Caco-2 (cell line): ENCODE measurements at places on chromosomes 2 and 18.

DNA sequence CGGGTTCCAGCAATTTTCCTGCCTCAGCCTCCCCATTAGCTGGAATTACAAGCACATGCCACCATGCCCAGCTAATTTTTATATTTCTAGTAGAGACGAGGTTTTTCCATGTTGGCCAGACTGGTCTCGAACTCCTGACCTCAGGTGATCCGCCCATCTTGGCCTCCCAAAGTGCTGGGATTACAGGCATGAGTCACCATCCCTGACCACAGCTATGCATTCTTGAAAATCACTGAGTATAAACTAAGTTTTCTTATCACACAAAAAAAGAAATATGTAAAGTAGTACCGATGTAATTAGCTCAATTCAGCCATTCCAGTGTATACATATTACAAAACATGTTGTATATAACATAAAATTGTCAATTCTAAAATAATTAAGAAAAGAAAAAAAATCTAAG, 232.7 kb downstream of the MBD2 start:
- DNase-seq: no peak

DNA sequence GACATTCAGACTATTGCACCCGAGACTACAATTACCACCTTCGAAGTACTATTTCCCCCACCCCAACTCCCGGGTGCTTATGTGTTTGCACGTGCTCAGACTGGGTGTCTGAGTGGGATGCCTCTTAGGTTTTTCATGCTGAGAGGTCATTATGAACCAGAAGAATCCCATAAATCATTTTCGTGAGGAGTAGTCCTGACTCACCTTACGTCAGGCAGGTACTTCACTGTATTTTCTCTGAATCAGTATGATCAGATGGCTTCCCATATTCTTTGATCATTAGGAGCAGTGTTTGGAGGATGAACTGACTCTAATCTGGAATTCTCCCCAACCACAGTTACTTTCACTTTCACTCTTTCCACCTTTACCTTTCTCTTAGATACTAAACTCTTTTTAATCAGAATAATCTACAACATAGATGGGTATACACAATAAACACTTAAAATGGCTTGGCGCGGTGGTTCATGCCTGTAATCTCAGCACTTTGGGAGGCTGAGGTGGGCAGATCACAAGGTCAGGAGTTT, 38.4 kb upstream of the STAT4 start:
- no peak for DNase-seq

GRCh38 chr2:113357071-113357470, 78.3 kb upstream of the PAX8 start:
- no peak for DNase-seq

GRCh38 chr2:12109363-12110017, 363.1 kb downstream of the LPIN1 start:
- no peak for DNase-seq

GRCh38 chr2:29450596-29451222, 335.5 kb downstream of the CLIP4 start:
- no peak for DNase-seq

DNA sequence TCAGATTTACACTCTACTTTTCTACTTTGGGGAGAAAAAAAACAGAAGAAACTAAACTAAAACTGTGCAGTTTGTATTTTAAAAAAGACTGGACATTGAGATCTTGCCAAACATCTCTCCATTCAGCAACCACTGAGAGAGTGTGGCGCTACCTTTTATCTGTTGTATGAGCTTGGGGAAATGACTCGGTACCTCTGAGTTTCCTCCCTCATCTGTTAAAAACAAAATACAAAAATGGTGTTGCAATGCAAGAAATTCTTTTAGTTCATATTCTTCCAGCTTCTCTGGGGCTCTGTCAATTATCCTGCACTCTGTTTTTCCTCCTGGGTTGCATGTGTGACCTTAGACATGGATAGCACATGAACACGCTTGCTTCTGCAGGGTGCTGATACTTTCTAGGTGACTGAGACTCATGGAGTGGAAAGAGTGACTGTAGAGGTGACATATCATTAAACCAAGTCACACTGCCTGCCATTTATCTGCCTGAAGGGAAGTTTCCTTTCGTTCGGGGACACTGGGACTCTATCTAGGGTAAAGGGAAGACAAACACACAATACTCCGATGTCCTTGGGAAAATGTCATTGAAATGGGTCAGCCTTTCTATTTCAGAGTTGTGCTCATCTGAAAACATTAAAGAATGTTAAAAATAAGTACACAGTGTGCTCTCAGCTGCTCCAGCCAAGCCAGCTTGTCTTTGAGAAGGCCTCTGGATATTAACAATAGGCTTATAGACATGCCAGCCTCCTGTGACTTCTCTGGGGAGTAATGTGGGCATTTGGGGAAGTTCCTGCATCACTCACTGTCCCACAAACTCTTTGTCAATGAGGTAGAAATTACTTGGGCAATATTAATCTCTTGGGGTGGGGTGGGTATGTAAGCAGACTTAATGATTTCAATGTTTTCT, 91.4 kb downstream of the TRIB2 start:
- no peak for DNase-seq

- DNase-seq: no peak
Measured at GRCh38 chr2:118097657-118098056, 9.4 kb downstream of the INSIG2 start.

DNA sequence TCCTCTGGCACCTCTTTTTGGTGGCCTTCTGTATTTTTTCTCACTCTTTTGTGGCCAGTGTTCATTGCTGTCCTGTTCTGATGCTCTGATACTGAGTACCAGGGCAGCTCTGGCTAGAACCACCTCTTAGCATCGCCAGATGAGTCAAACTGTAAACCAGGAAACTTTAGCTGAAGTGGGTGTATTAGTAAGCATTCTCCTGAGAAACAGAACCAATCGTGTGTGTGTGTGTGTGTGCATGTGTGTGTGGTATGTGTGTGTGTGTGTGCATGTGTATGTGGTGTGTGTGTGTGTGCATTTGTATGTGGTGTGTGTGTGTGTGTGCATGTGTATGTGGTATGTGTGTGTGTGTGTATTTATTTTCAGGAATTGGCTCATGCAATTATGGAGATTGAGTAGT, 166.3 kb upstream of the SKOR2 start:
- DNase-seq: no peak

GRCh38 chr2:10548626-10549025, 100.5 kb upstream of the ODC1 start:
- no peak for DNase-seq

DNA sequence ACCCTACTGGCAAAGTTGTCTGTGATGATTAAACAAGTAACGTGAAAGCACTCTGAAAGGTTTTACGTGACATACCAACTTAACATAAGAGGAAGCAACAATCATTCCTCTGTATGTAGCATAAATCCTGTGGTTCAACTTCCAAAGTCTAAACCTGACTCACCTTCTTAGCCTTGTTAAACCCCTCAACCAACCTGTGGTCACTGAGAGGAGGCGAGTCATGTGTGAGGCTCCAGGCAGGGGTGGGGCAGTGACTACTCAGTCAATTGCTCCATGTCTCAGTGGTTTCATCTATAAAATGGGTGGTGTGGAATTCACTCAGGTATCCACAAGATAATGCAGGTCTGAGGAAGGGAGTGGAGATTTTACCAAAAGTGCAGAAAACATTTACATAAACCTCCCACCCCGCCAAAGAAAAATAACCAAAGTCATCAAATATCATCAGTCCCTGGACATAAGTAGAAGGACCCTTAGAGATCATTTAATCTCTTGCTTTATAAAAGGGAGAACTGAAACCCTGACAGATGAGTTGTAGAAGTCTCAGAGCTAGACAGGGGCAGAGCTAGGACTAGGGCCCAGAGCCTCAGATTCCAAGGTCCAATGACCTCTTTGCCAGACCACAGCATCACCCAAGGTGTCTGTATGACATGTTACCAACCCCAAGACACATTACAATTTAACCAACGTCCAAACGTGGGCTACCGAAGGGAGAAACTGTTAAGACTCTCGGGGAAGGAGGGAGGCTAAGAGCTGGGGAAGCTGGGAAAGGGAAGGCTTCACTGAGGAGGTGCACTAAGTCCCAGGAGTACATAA, 3.7 kb upstream of the PCBP1 start:
- DNase-seq: peak; percentile 70

DNA sequence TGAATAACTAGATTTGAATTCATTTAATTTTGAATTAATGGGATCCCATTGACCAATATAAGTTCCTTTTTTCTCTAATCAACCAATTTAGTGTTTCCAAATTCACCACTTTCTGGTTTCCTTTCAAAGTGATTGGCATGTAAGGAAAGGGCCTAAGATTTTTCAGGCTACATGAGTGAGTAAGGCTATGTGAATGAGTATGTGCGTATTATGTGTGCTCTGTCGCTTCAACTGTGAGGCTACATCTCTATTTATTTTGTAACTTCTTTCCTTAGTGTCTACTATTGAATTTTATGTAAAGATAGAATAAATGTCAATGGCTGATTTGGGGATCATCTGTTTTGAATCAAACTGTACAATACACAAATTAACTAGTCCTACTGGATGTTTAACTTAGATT, 110.6 kb downstream of the ABCA12 start:
- DNase-seq: no peak

DNA sequence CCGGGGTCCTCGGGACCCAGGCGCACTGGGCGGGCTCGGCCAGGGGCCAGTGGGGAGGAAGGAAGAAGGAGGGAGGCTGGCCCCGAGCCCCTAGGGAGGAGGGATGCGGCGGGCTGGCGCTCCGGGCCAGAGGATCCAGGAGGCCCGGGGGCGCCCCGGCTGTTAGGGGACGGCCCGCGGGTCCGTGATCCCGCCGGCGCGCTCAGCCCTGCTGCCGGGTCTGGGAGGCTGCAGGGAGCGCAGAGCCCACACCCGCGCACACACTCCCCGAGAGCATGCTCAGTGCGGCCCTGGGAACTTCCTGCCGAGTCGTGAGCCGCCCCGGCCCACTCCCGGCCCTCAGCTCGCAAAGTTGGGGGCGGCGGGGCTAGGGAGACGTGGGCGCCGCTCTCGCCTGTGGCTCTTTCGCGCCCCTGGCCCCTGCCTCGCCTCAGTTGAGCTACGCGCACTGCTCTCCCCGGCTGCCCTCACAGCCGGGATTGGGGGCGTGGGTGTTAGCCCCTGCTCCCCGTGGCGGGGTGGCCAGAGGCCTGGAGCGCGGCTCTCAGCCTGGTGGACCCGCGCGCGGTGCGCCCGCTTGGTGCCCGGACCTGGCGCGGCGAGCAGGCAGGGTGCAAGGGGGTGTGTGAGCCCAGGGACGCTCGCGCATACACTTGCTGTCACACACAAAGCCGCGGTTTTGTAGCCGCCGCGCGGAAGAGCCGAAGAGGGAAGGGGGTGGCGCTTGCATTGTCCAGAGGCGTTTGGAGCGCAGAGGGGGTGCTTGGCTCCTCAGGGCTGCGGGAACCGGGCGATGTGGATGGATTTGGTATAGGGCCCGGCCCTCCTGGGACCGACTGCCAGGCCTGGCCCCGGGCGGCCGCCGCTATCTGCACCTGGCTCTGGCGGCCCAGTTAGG, 132.9 kb upstream of the MGAT5 start:
- no peak for DNase-seq

GRCh38 chr2:96916156-96916630, 46.3 kb upstream of the SEMA4C start:
- DNase-seq: no peak

- peak; percentile 18 for DNase-seq
Measured at GRCh38 chr2:55010149-55010591, 40.1 kb downstream of the RTN4 start.

- no peak for DNase-seq
Measured at GRCh38 chr2:239234191-239235175, 166.3 kb downstream of the HDAC4 start.

DNA sequence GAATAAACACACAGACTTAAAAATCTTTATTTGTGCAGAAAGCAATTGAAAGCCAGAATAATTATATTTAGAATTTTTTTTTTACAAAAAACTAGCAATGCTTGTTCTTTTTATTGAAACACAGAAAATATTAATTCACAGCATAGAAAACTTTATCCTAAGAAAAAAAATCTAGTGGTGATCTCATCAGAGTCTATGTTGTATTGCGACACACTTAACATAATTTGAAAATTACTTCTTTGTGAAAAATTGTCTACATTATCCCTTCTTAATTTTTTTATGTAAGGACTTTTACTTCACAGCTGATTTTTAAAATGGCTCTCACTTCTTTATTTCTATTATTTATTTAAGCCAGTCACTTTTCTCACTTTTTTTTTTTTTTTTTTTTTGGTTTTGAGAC, 103.4 kb downstream of the LDLRAD4 start:
- no peak for DNase-seq

GRCh38 chr2:240095556-240096523, 40.3 kb downstream of the COPS9 start:
- DNase-seq: no peak

GRCh38 chr2:237195396-237196120, 109.9 kb downstream of the COPS8 start:
- DNase-seq: peak; percentile 2

GRCh38 chr2:70431716-70432347, 121.8 kb downstream of the TGFA start:
- no peak for DNase-seq

- no peak for DNase-seq
Measured at GRCh38 chr2:239959059-239959971, 65.8 kb downstream of the NDUFA10 start.

DNA sequence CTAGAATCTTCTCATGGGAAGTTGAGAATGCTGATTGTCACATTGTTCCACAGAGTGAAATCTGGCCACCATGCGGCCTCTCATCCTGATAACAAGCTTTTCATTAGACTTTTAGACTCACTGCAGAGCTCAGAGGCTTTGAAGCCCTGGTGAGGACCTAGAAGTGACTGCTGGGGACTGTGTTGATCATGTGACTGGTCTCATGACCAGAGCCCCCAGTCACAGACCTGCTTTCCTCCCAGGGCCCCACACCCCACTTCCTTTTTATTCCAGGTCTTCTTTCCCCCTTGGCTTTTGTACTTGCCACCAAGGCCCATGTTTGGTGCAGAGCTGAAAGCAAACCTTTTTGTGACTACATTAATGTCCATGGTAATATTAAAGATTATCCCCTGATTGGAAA, 45.2 kb downstream of the PRKCE start:
- no peak for DNase-seq

- no peak for DNase-seq
Measured at GRCh38 chr2:9753276-9753600, 90.0 kb upstream of the TAF1B start.

- DNase-seq: peak; percentile 23
Measured at GRCh38 chr2:3483986-3484960, 35.1 kb downstream of the ADI1 start.

DNA sequence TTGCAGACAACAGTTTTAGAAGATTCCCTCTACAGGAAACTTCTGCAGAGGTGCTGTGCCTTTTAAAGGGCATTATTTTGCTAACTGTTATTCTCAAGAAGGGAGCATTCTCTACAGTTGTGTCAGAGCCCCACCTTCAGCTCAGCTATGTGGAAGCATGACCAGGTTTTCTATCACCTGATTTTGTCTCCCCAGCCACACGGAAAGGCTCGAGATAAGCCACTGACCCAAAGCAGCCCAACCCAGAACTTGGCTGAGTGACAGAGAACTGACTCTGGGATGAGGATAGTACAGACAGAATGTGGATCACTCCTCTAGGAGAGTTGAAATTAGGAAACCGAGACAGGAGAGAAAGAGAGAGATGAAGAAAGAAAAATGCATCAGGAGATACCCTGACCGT, 10.7 kb downstream of the COL4A4 start:
- DNase-seq: no peak
